NCI-H187 (cell line): ENCODE measurements at places on chromosomes 1 and 21.

DNA sequence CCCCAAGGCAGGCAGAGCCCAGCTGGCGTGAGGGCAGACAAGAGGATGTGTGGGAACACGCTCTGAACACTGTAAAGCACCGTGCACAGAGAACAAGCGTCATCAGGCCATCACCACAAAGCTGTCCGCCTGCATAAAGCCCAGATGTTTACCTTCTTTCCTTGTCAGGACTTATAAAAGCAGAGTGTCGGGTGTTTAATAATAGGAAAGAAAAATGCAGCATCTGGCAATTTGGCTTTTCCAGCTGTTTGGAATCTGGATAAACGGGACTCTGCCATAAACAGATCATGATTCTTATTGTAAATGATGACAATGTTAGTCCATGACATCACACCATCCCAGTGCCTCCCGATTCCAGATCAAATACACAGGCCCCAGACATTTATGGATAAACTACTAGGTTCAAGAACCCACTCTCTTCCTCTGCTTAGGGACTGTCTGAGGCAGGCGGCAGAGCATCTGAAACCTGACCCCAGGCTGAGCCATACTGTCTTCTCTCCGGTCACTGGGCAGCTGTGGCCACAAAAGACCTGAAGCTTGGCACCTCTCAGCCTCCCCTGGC, 4.2 kb downstream of the GLIS1 start:
- DNase-seq: no peak

DNA sequence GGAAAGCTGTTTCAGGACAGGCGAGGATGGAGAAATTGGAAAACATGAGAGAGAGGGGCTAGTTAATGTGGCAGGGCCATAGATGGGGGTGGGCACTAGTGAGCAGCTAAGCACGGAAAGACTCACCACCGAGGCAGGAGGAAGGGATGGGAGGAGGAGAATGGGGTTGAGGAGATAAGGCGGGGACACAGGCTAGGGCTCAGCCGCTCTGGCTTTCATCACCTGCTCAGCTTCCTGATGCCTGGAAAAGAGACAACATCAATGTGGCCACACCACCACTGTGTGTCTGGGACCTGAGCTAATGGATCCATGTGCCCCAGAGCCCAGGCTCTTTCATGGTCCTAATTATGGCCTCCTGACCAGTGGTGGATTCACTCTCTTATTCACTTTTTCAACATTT, 27.6 kb downstream of the PMVK start:
- no peak for DNase-seq

DNA sequence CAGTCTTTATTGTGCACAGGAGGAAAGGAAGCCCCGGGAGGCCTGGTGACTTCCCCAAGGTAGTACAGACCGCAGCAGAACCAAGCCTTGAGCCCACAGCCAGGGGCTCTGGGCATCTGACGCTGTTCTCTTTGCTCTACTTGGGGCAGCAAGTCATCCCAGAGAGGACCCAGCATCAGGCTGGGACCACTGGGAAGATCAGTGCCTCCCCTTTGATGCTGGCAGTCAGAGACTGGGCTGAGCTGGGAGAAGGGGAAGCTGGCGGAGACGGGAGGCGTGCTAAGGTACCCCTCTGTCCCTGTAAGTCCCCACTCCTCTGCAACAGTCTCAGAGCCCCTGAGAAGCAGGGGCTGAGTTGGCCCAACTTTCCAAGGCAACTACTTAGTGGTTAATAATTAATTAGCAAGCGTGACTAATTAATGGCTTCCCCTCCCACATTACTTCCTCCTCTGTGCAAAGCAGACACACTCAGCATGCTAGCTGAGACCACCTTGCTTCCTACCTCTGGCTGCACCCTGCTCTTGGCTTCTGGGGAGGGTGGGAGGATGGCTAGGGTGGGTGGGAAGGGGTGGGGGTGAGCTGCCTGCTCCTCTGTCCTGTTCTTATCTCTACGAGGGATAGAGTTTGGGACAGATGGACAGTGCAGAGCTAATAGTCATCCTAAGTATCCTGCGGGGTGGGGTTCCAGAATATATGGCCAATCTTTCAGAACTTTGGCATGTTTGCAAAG, 1.3 kb downstream of the INAVA start:
- no peak for DNase-seq

- DNase-seq: no peak
Measured at GRCh38 chr1:8754993-8755392, 62.4 kb downstream of the RERE start.

GRCh38 chr1:50553921-50554320, 130.7 kb upstream of the DMRTA2 start:
- no peak for DNase-seq

DNA sequence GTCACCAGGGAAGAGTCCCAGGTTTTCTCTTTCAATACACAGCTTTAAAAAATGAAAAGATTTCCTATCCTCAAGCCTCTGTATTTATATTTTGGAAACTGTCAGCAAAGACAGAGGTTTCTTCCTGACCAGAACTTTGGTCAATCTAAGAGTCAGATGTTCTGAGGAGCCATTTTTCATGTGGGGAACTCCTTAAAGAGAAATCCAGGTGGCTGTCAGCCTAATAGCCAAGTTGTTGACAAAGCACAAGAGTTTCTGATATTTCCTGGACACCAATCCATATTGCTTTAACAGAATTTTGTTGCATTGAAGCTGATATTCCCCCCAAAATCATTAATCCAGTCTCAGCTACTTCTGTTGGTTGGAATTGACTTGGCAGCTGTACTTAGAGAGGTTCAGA, 318.6 kb upstream of the NFIA start:
- DNase-seq: no peak

GRCh38 chr1:43368646-43369020, 822 bp upstream of the ELOVL1 start:
- DNase-seq: no peak

GRCh38 chr1:228020686-228021354, 14.0 kb downstream of the WNT3A start:
- no peak for DNase-seq

DNA sequence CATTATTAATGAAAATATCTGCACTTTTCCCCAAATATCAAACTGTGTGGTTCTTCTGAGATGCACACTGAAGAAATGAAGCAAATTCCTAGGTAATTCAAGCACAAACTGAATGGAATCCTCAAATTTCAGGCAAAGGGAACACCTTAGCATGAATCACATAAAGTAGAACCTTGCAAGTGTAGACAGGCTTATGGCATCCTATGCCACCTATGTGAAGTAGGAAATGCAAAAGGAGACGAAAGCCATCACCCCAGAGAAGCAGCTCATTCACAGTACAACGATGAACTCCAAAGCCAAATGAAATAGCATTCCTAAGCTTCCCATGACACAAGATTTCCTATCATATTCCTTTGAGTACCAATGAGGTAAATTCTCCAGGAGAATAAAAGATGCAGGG, 461.2 kb upstream of the RUNX1 start:
- no peak for DNase-seq

DNA sequence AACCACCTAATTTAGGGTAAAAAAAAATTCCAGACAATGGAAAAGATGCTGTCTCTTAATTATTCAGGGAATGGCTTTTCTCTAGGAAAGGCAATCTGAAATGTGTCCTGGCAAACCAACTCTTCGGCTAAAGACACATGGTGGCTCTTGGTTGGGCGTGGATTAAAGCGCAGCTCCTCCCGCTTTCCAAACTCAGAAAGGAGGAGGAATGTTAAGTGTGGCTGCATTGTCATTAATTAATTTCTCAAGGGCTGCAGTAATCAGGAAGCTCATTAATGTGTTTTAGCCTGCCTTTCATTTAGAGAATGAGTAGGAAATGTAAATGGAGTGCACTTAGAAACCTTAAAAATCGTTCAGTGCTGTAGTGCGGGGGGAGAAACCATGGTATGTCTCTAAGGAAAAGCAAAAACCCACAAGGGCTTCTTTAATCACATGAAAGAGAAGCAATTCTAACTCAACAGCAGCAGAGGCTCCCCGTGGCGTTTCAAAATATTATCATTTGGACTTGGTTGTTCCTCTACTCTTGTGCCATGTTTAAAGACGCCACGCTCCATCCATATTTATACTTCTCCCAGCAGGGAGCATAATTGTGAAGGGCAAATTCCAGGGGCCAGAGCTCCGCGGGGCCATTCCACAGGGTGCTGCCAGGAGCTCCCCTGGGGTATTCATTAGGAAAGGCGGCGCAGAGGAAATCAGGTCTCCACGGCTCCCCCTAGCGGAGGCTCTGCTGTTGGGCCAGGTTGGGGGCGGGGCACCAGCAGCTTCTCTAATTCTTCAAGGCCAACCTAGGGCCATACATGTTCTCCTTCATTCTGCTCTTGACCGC, 91.9 kb upstream of the SSX2IP start:
- DNase-seq: no peak

DNA sequence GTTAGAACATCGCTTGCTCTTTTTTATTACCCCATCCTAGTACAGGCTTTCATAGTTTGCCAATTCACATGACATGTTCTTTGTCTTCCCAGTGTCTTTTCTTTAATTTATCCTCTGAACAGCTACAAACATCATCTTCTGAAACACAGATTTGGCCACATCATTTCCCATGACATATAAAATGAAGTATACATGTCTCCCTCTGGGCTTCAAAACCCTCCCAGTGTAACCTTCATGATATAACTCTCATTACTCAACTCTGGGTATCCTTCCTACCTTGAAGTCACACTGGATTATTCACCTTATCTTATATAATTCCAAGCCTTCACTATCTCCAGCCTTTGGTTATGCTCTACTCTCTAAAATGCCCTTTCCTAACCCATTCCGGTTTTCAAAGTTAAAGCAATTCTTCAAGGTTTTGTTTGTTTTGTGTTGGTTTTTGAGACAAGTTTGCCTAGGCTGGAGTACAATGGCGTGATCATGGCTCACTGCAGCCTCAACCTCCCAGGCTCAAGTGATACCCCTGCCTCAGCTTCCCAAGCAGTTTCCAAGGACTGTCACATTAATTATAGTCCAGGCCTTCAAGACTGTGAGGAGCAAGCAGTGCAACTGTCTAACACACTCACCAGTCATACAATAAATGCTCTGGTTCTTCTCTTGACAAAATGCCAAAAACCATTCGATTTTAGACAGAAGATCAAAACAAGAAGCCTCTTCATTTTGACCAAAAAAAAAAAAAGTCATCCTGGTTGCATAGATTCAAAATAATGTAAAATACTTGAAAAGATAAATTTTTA, 5.8 kb downstream of the RGS1 start:
- DNase-seq: no peak

- DNase-seq: no peak
Measured at GRCh38 chr1:245084551-245084950, 70.2 kb upstream of the KIF26B start.

GRCh38 chr1:201639391-201639790, 100.5 kb downstream of the NAV1 start:
- no peak for DNase-seq

GRCh38 chr1:179952186-179952585, 2.4 kb upstream of the CEP350 start:
- DNase-seq: no peak

- DNase-seq: no peak
Measured at GRCh38 chr1:16924216-16924918, 2.6 kb downstream of the CROCC start.

DNA sequence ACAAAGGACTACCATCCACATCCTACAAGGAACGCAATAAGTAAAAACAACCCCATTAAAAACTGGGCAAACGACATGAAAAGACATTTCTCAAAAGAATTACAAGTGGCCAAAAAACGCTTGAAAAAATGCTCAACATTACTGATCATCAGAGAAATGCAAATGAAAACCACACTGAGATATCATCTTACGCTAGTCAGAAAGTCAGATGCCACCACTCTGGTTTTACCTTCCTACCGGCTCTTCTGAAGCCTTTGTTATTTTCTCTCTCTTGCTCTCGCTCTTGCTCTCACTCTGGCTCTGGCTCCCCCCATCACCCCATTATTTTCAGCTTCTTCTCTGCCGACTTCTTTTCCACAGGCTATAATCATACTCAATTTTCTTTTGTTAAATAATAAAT, 38.8 kb downstream of the VPS45 start:
- DNase-seq: no peak

GRCh38 chr1:208344202-208344857, 100.1 kb upstream of the PLXNA2 start:
- no peak for DNase-seq

GRCh38 chr1:56222914-56223540, 356.3 kb downstream of the PLPP3 start:
- DNase-seq: no peak

GRCh38 chr1:173934440-173934839, 17.3 kb upstream of the SERPINC1 start:
- DNase-seq: no peak

GRCh38 chr1:53344921-53345838, 17.3 kb upstream of the LRP8 start:
- no peak for DNase-seq

GRCh38 chr1:234963904-234964702, 164.5 kb downstream of the TOMM20 start:
- DNase-seq: no peak

DNA sequence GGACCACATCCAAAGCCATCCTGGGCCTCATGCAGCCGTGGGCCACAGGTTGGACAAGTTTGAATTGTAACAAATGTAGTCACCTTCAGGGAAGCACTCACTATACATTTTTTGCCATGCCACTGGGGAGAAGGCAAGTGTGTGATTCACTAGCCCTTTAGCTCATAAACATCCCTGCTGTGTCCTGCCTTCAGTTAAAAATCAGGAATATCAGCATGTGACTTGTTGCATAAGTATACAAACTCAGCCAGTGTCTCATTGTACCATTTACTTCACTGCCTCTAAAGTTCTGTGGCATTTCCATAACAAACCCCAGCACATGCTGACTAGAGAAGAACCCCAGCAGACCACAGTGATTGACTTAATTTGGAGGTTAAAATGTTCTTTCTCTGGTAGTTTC, 142.0 kb upstream of the C1orf105 start:
- DNase-seq: no peak

DNA sequence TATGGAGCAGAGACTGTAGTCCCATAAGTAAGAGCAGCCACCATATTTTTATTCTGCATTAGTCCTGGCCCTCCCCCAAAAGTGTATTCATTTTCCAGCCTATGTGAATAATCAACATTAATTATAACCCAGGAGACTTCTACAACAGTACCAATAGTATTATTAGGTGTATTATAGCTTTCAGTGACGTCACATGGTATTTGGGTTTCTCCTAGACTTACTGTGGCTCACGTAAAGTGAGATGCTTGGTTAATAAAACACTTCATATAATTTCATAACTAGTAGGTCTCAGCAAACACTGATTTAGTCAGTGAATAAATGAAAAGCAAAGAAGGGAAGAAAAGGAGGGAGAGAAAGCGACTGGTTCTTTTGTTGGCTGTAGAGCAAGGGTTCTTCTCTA, 86.2 kb downstream of the ZP4 start:
- no peak for DNase-seq

DNA sequence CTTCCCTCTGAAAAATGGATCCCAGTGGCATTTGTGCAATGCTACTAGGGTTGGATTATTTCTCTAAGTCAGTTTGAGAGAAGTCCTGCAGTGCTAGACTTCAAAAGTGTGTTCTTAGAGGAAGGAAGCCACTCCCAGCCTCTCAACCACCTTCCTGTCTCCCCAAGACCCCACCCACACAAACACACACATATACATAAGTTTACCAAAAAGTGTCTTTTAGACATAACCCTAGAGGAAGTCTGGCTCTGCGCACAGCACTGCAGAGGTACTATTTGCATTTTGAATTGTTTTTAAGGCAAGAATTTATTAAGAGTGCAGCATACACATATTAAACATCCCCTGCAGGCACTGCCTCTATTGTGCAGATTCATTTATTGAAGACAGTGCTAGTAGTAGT, 127.3 kb downstream of the HHIPL2 start:
- DNase-seq: no peak
